ENCODE measurements at places on chromosomes 2 and 18.

DNA sequence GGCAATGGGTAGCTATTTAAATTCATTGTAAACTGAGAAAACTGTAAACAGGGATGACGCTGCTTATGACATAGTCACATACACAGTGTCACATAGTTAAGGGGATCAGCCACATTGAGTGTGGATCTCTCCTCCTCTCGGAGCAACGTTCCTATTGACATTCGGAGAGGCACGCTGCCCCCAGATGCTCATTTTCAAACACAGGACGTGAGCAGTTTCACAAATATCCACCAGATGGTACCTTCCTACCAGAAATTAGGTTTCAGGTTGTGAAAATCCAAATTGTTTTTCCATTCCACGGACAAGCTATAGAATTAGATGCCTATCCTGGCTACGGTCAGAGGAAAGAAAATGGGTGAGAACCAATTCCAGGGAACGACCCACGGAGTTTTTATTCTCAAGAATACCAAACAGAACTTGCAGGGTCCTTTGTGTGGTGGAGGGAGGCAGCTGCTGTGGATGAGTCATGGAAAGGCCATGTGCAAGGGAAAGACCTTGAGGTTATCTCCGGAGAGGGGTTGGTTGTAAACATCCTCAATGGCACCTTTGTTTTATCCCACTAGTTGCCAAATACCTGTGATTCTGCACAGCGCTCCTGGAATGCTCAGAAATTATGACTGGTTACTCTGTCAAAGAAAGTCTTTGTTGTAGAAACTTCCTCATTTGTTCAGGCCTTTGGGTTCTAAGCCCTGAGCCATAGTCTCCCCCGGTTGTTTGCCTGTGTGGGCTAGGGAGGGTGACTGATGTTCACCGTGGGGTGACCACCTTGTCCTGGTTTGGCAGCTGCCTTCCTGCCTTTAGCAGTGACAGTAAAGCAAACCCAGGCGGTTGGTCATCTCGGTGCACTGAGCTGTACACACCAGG is 88.0 kb downstream of the ACTR3 start:
- peak; percentile 86 for DNase-seq

DNA sequence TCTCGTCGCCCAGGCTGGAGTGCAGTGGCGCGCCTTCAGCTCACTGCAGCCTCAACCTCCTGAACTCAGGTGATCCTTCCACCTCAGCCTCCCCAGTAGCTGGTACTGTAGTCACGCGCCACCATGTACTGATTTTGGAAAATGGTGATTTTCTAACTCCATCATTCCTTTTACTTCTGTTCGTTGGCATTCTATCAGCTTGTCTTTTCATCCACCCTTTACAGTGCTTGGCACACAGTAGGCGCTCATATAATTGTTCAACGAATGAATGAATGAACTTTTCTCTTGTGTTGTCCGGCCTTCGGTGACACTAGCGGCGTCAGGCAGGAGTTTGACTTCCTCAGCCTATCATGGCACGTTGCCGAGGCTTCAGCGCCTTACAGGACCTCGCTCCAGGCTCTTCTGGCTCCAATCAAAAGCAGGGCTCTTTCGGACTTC is 373 bp upstream of the MTHFD2 start:
- DNase-seq: no peak

- DNase-seq: peak; percentile 76
Measured at GRCh38 chr18:10015941-10016819, 102.4 kb downstream of the VAPA start.

GRCh38 chr2:227035711-227036367 is 128.2 kb downstream of the COL4A4 start:
- DNase-seq: peak; percentile 4

DNA sequence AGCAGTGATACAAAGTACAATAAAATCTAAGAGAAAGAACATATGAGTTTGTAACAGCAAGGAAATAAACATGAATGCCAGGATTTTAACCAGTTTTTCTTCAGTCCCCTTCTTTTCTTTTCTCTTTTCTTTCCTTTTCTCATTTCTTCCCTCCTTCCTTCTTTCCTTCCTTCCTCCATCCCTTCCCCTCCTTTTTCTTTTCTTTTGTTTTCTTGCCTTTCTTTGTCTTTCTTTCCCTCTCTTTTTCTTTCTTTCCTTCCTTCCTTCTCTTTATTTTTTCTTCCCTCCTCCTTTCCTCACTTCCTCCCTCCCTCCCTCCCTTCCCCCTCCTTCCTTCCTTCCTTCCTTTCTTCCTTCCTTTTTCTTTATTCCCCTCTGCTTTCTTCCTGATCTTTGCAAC is 142.8 kb upstream of the SYT4 start:
- DNase-seq: no peak

DNA sequence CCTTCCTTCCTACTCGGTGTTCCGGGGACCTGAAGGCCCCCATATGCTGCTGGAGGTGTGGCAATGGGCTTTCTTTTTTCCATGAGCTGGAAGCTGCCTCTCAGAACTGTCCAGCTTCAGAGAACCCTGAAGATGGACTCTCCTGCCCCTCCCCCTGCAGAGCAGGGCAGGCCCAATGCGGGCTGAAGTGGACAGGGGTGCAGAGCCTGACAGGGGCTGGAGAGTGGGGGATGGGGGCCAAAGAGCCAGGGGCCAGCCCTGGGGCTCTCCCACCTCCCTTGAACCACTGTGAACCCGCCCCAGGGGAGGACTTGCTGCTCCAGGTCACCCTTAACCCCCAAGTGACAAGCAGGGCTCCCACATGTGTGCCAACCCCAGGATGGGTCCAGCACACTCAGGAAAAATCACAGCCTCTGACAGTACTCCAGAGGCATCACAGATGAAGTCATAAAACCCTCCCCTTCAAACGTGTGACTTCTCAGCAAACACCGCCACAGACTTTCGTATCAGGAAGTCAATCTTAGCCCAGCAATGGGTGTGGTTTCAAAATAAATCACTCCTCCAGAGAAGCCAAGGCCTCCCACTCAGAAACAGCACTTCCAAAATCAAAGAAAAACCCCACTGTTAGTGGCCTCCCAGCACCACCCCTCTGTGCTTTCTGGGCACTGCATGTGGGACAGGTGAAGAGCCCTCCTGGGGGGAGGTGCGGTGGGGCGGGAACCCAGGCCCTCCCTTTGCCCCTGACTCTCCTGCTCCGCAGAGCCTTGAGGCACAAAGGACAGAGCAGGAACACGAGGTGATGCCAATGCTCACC is 135.8 kb downstream of the HDAC4 start:
- peak; percentile 62 for DNase-seq

DNA sequence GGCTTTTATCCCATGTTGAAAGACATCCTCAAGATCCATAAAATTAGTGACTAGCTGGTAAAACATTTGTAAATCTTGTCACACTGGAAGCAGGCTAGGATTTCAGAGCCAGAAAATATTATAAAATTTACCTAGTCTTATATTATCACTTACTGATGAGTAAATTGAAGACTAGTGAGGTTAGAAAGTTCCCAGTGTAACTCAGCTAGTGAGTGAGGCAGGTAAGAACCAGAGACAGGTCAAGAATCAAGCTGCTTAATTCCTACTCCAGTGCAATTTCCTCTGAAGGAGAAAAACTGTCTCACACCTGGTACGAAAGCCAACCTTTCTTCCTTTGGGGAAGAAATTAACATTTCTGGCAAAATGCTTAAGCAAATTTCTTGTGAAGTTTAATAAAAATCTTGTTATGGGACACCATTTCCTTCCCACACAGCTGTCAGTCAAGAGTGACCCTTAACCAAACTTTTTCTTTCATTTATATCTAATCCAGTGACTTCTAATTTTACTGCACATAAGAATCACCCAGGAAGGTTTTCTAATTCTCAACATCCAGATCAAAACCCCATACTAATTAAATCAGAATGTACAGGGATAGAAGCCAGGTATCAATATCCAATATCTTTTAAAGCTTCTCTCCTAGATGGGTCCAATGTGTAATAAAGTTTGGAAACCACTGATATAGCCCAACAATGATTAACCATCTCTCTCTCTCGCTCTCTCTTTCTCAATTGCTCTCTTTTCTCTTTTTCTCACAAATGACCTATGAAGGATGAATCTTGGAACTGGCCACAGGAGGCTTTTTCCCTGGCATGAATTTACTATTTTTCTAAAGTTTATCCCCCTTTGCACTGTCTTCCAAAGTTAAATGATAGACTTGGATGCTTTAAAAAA is 264.3 kb upstream of the SLC39A10 start:
- no peak for DNase-seq

DNA sequence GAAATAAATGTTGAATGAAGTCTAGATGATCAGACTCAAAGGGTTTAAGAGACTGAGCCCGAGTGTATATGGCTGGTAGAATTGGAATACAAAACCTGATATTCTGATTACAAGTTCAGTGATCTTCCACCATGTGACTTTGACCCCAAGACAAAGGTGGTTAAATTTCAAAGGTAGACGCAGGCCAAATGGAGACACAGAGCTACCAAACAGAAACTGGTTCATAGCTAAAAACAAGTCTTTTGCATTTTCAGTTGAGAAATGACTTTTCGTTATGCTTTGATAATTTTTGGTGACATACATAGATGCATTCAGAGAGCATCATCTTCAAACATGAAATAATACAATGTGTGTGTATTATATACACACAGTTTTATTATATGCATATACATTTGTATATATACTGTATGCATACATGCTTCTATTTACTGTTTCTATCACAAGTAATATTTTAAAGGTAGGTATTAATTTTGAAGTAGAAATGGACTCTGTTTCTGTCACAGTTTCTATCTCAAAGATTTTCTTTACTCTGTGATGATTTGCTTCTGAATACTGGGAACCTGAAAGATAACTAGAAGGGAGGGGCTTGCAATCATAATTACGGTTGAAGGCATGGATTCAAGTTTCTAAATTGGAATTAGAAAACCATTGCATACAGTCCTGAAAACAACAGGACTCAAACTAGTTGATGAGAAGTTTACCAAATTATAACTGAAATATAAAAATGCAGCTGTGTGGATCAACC is 142.3 kb downstream of the ABCA12 start:
- no peak for DNase-seq

DNA sequence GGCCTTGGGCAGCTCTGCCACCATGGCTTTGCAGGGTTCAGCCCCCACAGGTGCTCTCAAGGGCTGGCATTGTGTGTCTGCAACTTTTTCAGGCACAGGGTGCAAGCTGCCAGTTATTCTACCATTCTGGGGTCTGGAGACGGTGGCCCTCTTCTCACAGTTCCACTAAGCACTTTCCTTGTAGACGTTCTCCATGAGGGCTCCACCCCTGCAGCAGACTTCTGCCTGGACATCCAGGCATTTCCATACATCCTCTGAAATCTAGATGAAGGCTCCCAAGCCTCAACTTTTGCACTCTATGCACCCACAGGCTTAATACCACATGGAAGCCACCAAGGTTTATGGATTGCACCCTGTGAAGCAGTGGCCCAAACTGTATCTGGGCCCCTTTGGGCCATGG is 91.0 kb upstream of the RND3 start:
- DNase-seq: no peak

- peak; percentile 17 for DNase-seq
Measured at GRCh38 chr2:114661971-114662939, 219.8 kb downstream of the DPP10 start.

GRCh38 chr2:105330681-105331375 is 1.3 kb upstream of the TGFBRAP1 start:
- DNase-seq: no peak

DNA sequence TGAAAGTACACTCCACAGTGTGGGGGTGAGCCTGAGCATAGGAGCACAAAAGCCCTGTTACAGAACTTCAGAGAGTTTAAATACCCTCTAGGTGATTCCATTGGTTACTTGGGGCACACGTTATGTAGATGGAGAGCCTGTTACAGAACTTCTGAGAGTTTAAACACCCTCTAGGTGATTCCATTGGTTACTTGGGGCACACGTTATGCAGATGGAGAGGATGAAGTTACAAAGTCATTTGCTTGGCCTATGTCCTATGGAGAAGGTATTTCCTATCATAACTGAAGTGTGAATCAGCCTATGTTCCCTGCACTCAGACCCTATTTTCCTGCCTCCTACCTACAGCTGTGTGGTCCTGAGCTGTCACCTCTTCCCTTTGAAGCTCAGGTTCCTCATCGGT is 3.8 kb upstream of the CAPN10 start:
- no peak for DNase-seq

DNA sequence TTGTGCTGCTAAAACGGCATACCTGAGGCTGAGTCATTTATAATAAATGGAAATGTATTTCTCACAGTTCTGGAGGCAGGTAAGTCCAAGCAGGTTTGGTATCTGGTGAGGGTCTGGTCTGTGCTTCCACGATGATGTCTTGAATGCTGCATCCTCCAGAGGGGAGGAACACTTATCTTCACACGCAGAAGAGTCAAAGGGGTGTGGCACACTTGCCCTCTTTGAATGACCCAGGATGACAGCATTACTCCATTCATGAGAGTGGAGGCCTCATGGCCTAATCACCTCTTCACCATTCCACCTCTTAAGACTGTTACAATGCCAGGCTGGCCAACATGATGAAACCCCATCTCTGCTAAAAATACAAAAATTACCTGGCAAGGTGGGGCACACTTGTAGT is 61.0 kb downstream of the NCAPH start:
- DNase-seq: no peak

DNA sequence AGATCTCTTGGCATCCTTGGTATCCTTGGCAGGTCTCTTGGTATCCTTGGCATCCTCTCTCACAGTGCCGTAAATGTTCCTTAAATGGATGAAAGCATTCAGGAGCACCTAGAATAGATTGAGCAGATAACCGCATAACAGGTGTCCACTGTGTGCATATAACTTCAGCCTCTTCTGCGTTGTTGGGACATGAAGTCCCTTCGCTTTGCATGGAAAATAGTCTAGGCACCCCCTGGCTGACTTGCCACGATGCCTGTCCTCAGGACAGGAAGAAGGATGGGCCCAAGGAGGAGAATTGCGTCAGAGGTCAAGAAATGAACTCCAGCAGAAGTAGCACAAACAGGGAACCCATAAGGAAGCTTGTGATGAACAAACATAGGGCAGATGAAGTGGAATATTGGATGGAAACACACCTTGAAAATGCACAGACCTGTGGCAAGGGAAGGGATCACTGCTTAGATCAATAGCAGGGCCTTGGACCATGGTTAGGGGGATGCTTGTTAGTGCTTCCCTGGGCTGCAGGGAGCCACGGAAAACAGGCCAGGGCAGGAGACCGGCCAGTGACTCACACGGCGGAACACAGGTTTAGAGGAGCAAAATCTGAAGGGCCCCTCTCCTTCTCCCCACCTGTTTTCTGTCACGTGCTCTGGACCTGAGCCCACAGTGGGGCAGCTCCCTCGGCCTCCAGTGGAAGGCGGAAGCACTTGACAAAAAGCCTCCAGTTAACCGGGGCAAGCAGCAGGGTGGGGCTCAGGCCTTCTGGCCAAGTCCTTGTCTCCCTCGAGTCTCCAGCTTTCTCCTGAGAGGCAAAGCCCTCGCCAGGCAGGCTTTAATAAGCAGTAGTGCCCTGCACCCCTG is 99.2 kb upstream of the ASAP2 start:
- DNase-seq: no peak
